ENCODE measurements at places on chromosomes 6 and 20.

DNA sequence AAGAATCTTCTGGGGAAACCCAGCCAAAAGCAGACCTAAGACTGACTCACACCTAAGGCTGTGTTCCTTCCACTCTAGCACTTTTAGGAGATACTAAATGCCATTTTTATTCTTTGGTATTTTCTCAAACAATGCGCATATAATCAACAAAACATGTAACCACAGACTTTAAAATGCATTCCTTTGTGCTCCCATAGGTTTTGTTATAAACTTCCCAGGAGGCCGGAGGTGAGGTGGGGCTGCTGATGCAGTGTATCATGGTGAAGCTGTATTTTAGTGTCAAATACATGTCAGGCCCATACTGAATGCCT is 155.2 kb downstream of the BTBD3 start:
- DNase-seq: no peak

- no peak for DNase-seq
Measured at GRCh38 chr6:28589234-28589956, 63.7 kb downstream of the GPX5 start.

GRCh38 chr6:21489826-21490225 is 103.7 kb upstream of the SOX4 start:
- DNase-seq: no peak

DNA sequence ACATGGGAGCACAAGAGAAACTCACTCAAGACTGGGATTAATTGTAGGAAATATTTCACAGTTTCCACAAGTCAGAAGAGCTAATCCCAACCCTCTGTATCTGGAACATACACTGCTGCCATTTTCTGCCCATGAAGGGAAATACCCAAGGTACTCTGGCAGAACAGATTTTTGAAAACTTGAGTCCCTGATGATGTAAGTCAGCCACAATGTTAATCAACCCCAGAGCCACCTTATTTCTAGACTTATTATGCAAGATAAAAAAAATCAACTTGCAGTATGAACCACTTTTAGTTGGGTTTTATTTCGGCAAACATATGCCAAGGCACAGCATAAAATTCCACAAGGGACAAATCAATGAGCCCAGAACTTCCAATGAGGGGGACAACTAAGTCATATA is 141.5 kb downstream of the LY86 start:
- DNase-seq: no peak

DNA sequence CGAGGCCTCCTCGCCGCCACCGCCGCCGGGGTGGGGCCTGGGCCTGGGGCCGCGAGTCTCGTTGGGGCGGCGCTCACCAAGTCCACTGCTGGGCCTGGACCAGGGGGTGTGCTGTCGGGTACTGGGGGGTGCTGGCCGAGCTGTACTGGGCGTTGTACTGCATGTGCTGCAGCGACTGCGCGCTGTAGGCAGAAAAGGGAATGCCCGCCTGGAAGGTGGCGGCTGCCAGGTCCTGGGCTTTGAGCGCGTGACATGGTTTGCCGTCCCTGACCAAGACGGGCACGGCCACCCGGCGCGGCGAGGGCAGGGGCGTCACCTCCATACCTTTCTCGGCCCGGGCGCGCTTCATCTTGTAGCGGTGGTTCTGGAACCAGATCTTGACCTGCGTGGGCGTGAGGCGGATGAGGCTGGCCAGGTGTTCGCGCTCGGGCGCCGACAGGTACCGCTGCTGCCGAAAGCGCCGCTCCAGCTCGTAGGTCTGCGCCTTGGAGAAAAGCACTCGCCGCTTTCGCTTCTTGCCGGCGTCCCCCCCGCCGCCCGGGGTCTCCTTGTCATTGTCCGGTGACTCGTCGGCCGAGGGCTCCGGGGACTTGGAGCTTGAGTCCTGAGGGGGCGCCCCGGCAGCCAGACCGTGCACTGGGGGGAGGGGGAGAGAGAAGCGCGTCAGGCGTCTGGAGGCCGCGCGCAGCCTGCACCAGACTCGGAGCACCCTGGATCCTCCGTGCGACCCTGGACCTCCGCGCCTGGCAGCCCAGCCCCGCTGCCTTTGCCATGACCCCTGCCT is 1.8 kb downstream of the NKX2-2 start:
- no peak for DNase-seq

GRCh38 chr20:61459705-61460104 is 207.6 kb downstream of the CDH4 start:
- DNase-seq: no peak

- no peak for DNase-seq
Measured at GRCh38 chr20:19830211-19830785, 72.2 kb downstream of the RIN2 start.

GRCh38 chr6:154864066-154864430 is 130.8 kb downstream of the SCAF8 start:
- DNase-seq: no peak

DNA sequence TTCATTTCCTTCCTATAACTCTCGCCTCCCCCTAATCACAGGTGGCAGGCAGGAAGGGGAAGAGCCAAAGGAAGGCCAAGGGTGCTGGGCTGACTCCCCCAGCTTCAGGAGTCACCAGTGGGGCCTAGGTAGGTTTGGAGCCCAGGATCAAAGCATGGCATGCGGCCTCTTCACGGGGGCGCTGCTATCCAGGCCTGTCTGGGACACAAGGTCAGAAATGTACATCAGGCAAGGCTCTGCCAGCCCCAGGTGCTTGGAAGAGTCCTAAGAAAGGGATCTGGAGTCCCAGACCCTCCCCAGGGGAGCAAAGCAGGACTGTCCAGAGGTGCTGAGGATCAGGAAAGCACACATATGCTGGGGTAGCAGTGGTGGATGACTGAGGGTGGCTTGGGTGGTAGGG is 10.4 kb downstream of the PI16 start:
- DNase-seq: no peak

- no peak for DNase-seq
Measured at GRCh38 chr20:51480507-51481270, 61.8 kb downstream of the NFATC2 start.

- no peak for DNase-seq
Measured at GRCh38 chr6:157850030-157850429, 27.0 kb downstream of the SNX9 start.

- DNase-seq: no peak
Measured at GRCh38 chr6:43977404-43978111, 149.7 kb downstream of the MRPL14 start.

- DNase-seq: no peak
Measured at GRCh38 chr6:165970001-165970400, 197.7 kb downstream of the TBXT start.

DNA sequence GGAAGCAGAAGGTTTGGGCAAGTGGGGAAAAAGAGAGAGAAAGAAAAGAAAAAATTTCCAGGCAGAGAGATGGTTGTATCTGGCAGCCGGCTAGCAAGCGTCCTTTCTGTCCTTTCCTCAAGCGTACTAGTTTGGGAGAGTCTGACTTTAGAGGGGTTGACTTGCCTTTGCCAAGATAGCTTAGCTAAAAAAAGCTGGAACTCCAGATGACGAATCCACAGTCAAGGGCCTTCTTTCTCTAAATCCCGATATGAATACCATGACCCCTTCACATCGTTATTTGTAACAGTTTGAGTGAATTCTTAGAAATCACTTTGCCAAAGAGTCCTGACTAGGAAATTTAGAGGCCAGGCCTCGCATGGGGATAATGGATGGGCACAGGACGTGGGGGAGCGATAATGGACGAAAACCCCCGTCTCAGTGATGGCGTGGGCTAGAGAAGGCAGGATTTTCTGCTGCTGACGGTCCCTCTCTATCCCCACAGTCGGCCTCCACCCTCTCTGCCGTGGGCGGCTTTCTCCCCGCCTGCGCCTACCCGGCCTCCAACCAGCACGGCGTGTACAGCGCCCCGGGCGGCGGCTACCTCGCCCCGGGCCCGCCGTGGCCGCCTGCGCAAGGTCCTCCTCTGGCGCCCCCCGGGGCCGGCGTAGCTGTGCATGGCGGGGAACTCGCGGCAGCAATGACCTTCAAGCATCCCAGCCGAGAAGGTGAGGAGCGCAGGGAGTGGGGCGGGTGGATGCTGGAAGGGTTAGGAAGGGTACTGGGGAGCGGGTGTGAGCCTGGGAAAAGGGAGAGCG is 3.5 kb downstream of the PAX1 start:
- DNase-seq: no peak

DNA sequence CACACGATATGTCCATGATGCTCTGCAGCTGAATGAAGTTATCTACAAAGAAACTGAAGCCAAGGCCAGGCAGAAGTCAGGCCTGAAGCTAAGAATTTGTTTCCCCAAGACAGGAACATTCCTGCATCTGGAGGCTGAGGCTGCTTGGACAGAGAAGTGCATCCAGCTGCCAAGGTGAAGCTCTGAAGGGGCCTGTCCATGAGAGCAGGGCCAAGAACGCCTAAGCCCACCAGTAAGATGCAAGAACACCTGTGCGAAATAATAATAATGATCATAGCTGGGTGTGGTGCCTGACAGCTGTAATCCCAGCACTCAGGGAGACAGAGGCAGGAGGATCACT is 37.7 kb upstream of the B4GALT5 start:
- no peak for DNase-seq

- DNase-seq: no peak
Measured at GRCh38 chr6:15547400-15547799, 115.4 kb downstream of the DTNBP1 start.

DNA sequence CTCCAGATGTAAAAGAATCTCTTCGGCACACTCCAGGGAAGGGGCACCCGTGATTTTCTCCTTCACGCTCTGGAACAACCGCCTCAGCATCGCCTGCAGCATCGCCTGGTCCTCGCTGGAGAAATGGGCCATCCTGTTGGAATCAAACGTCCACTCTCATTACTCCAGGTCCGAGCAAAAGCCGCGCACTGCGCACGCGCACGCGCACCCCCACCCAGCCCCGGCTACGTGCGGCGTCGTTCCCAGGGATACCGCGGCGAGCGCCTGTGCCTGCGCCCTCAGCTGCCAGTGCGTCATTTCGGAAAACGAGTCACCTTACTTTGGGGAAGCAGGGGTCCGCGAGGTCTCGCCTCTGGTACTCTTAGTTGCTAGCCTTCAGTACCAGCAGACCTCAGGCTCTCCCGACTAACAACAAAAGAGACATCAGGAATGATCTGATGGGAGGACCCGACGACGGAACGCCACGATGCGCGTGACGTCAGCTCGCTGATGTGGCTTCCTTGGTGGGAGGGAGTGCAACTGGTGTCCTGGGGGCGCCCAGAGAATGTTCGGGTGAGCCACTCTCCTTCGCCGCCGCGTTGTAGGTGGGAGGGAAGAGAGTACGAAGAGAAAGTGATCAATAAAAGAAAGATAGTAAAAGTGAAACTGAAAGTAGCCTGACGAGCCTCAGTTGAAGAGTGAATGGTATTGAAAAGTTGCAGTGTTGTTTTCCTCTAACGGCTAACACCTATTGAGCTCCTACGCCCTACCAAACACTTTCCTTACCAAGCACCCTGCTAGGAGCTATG is at the start of gene TBC1D32:
TBC1D32 (minus strand) TSS at position 182 of the 788 bp plus-strand sequence; CDS start at position 132, 50 bp downstream.
- peak; percentile 92 for DNase-seq

Measured in T1000 (cell line).